ENCODE measurements at places on chromosomes 5 and 9.

GRCh38 chr9:70080481-70081119 lies 37.0 kb downstream of the MAMDC2 start:
- DNase-seq: no peak

DNA sequence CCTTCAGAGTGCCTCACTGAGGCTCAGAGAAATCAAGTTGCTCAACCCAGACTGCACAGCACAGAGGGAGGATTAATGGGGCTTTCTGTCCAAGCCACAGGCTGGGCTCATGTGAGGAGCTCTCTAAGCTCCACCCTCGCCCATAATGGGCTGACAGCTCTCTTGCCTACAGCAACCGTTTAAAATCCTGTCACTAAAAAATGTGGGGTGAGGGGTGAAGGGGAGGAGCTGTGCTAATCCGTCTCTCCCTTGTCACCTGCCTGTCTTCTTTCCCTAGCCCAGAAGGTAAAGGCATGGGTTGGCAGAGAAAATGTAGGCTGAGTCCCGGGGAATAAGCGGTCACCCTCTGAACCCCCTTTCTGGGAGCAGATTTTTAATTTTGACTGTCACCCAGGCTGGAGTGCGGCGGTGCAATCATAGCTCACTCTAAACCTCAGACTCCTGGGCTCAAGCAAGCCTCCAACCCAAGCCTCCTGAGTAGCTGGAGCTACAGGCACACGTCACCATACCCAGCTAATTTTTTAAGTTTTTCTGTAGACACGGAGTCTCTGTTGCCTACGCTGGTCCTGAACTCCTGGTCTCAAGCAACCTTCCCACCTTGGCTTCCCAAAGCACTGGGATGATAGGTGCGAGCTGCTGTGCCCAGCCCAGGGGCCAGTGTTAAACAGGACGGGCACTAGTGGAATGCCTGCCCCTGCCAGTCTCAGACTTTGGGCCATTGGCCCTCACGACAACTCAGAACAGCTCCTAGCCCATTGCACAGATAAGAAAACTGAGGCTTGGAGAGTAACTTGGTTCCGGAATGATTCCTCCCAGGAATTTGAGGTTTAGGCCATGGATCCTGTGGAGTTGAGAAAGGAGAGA lies 89.5 kb downstream of the LMX1B start:
- DNase-seq: no peak

- DNase-seq: no peak
Observed at GRCh38 chr9:130348341-130348740, 82.8 kb downstream of the HMCN2 start.

DNA sequence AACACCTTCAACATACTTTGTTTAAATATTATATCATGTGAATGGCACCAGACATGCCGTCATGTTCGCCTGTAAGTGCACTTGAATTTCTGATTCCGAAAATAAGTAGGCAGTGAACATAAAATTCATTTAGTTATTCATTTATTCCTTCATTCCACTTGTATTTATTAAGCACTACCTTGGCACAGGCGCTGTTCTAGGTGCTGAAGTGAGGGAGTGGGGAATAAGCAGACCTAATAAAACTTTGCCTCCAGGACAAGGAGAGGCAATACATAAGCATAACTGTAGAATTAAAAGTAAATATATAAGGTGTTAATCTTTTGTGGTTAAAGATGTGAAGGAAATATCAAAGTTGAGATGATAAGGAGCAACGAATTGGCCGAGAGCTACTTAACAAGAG lies 297.4 kb downstream of the TENT4A start:
- no peak for DNase-seq

Measured in stimulated activated naive B cell treated with anti-CD40 and anti-IgM and Interleukin-4, amounts not matched to agents 10 μg/mL and 1 μg/mL and 100 μg/mL, for 72 hours (primary cell).